Neural crest cell (in vitro differentiated cells): ENCODE measurements at places on chromosomes 5 and 9. TPM values are rescaled to one million over a fixed set of nuclear protein-coding genes. Genes with fewer than 3 reads are reported as not detected.

Gene SMIM33
- total RNA-seq = not detected in 2 replicates

Gene UHRF2
- 59.4 and 62.5 TPM in 2 replicates for total RNA-seq

Gene MED10
- 29.0 and 29.4 TPM in 2 replicates for total RNA-seq

Gene CA9
- total RNA-seq = 0.45 and 0.63 TPM in 2 replicates

GRCh38 chr9:131700765-131701435, 39.0 kb downstream of the RAPGEF1 start:
- no peaks in the 10 kb centered on the region for H3K27me3 ChIP-seq
- H3K27ac ChIP-seq = no peak overlapping the region
- no peak overlapping the region for H3K4me3 ChIP-seq
- peaks cover 3% of the 10 kb centered on the region for H3K36me3 ChIP-seq

GRCh38 chr5:81428446-81428845, 34.5 kb upstream of the ACOT12 start:
- peaks cover 11% of the 10 kb centered on the region for H3K4me1 ChIP-seq
- DNase-seq = no peak
- H3K27me3 ChIP-seq = no peaks in the 10 kb centered on the region
- no peak overlapping the region for H3K27ac ChIP-seq
- peaks cover 4% of the 10 kb centered on the region for H3K36me3 ChIP-seq

DNA sequence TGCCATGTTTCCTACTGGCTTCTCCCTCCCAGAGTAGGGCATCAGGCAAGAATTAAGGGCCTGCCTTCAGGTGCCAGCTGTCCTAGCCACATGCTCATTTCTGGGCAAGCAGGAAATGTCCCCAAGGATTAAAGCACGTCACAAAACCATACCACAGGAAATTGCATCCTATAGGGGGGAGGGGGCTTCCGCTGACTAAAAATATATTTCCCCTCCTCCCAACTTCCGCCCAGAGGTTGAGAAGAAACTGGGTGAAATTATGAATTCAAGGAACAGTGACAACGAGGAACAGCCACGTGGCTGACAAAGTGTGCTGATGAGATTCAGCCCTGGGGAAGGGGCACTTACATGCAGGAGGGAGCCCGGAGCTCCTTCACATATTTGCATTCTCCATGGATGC, 4.1 kb downstream of the HBEGF start:
- H3K27ac ChIP-seq = no peak overlapping the region
- H3K36me3 ChIP-seq = no peaks in the 10 kb centered on the region
- H3K4me1 ChIP-seq = peaks cover 17% of the 10 kb centered on the region
- no peak overlapping the region for H3K4me3 ChIP-seq

Gene PDGFRB
- 10.8 and 15.3 TPM in 2 replicates for total RNA-seq

GRCh38 chr5:57929271-57929670, 446.7 kb upstream of the ACTBL2 start:
- no peak overlapping the region for H3K4me3 ChIP-seq
- no peaks in the 10 kb centered on the region for H3K27me3 ChIP-seq
- no peak for DNase-seq
- no peak overlapping the region for H3K27ac ChIP-seq
- H3K36me3 ChIP-seq = peaks cover 3% of the 10 kb centered on the region
- H3K4me1 ChIP-seq = peaks cover 4% of the 10 kb centered on the region

- peaks cover 17% of the 10 kb centered on the region for H3K27me3 ChIP-seq
- no peaks in the 10 kb centered on the region for H3K4me1 ChIP-seq
- DNase-seq = no peak
- H3K4me3 ChIP-seq = no peak overlapping the region
- no peaks in the 10 kb centered on the region for H3K36me3 ChIP-seq
Observed at GRCh38 chr5:110940136-110940535, 131.4 kb upstream of the TSLP start.

DNA sequence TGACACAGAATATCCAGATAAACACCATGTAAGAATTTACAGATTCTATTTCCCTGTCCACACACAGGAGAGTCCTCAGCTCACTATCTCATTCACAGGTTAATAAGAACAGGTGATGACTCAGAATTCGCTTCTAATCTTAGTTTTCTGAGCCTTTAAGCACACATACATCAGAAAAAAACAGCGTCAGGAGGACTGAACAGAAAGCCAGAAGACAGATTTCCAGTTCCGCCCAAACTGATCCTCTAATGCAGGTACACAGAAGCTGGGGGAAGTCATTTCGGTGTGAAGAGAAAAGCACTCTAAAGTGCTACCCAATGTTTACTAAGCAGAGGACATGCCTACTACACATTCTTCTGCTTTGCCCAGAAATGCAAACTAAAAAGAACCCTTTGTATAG, 1.6 kb downstream of the CEMIP2 start:
- peaks cover 51% of the 10 kb centered on the region for H3K4me1 ChIP-seq
- H3K36me3 ChIP-seq = no peaks in the 10 kb centered on the region
- peaks cover 6% of the 10 kb centered on the region for H3K27me3 ChIP-seq
- no peak for DNase-seq

- H3K27ac ChIP-seq = no peak overlapping the region
- H3K4me1 ChIP-seq = peaks cover 26% of the 10 kb centered on the region
- H3K4me3 ChIP-seq = no peak overlapping the region
- no peaks in the 10 kb centered on the region for H3K27me3 ChIP-seq
- H3K36me3 ChIP-seq = no peaks in the 10 kb centered on the region
Observed at GRCh38 chr9:91908293-91908623, 41.8 kb downstream of the ROR2 start.

DNA sequence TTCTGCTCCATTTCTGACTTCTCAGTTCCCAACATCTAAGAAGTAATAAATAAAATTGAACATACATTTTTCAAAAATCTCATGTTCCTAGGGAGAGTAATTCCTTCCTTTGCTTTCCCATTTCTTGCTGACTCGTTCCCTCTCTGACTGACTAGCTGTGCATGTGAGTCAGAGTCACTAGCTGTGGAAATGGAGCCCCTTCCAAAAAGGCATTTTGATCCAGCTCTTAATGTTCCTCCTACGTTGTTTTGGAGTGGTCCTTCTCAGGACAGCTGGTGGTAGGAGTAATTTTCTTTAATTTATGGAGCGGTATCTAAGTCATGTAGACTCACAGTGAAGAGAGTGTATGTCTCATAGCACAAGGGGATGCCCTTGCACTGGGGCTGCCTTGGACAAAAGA, 460.2 kb downstream of the GADD45G start:
- no peaks in the 10 kb centered on the region for H3K4me1 ChIP-seq
- no peak for DNase-seq
- H3K4me3 ChIP-seq = no peak overlapping the region

- H3K27me3 ChIP-seq = no peaks in the 10 kb centered on the region
- H3K36me3 ChIP-seq = peaks cover 2% of the 10 kb centered on the region
- H3K4me3 ChIP-seq = no peak overlapping the region
- peaks cover 10% of the 10 kb centered on the region for H3K4me1 ChIP-seq
Observed at GRCh38 chr5:67425514-67425913, 228.9 kb upstream of the CD180 start.

- peaks cover 17% of the 10 kb centered on the region for H3K4me1 ChIP-seq
- DNase-seq = peak; percentile 96
- H3K27ac ChIP-seq = peak overlapping the region; percentile 7
- no peaks in the 10 kb centered on the region for H3K27me3 ChIP-seq
- H3K4me3 ChIP-seq = no peak overlapping the region
- no peaks in the 10 kb centered on the region for H3K36me3 ChIP-seq
Observed at GRCh38 chr5:138641547-138642298, 66.5 kb upstream of the HSPA9 start.

- no peak for DNase-seq
- H3K36me3 ChIP-seq = peaks cover 10% of the 10 kb centered on the region
- no peak overlapping the region for H3K27ac ChIP-seq
- H3K4me3 ChIP-seq = no peak overlapping the region
Observed at GRCh38 chr9:133787754-133788025, 49.5 kb upstream of the SARDH start.

DNA sequence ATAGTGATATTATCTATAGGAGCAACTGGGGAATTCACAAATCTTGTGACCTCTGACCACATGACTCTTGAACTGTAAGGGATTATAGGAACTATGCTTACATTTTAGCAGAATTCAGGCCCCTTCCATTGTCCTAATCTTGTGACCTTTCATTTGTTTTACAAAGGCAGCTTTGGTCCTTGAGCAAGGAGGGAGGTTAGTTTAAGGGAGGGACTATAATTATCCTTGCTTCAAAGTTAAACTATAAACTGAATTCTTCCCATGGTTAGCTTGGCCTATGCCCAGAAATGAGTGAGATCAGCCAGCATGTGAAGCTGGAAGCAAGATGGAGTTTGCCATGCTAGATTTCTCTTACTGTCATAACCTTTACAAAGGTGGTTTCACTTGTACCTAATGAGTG, 51.2 kb downstream of the TARS1 start:
- peaks cover 33% of the 10 kb centered on the region for H3K4me1 ChIP-seq
- peaks cover 5% of the 10 kb centered on the region for H3K36me3 ChIP-seq
- no peak overlapping the region for H3K27ac ChIP-seq
- H3K4me3 ChIP-seq = no peak overlapping the region
- no peak for DNase-seq

DNA sequence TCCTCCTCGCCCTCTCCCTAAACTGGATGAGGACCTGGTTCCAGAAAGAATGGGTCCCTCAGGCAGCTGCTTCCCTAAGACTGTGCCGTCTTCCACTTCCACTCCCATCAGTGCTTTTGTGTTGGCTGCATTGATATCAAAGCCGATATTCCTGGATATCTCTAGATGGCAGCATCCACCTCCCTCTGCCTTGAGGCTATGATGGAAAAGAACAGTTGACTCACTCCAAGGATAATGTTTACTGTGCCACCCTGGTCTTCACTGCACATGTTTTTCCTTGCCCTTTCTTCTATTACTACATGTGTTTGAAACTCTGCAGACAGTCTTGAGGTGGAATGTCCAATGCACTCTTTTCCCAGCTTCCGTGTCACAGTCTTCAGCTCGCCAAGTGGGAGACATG, 211.6 kb downstream of the MAST4 start:
- H3K4me1 ChIP-seq = no peaks in the 10 kb centered on the region
- peaks cover 16% of the 10 kb centered on the region for H3K27me3 ChIP-seq
- no peaks in the 10 kb centered on the region for H3K36me3 ChIP-seq

DNA sequence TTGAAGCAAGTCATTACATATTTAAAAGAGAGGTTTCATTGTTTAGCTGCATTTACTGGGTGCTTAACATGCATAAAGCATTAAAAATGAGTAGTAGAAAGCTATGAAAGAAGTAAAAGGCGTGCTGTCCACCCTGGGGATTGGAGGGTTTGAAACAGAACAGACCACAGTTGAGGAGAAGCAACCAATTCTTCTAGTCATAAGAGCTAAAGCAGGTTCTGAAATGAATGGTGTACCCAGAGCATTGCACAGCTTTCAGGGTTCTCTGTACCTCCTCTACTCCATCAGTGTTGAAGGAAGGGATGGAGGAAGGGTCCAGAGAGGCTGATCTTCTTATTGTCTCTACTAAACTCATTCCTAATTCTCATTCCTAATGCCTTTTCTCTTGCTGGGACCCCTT, 68.9 kb downstream of the SH3RF2 start:
- H3K27me3 ChIP-seq = no peaks in the 10 kb centered on the region
- no peaks in the 10 kb centered on the region for H3K36me3 ChIP-seq
- H3K4me1 ChIP-seq = no peaks in the 10 kb centered on the region
- H3K4me3 ChIP-seq = no peak overlapping the region
- DNase-seq = no peak

GRCh38 chr9:7081065-7081600, 323.4 kb downstream of the KDM4C start:
- no peaks in the 10 kb centered on the region for H3K36me3 ChIP-seq
- no peaks in the 10 kb centered on the region for H3K27me3 ChIP-seq
- DNase-seq = no peak
- no peak overlapping the region for H3K27ac ChIP-seq
- H3K4me1 ChIP-seq = no peaks in the 10 kb centered on the region

- no peak overlapping the region for H3K27ac ChIP-seq
- DNase-seq = no peak
- no peak overlapping the region for H3K4me3 ChIP-seq
- H3K36me3 ChIP-seq = peaks cover 11% of the 10 kb centered on the region
- peaks cover 2% of the 10 kb centered on the region for H3K27me3 ChIP-seq
- peaks cover 12% of the 10 kb centered on the region for H3K4me1 ChIP-seq
Observed at GRCh38 chr5:113195251-113195650, 218.7 kb downstream of the DCP2 start.

Gene PIK3R1
- total RNA-seq = 59.9 and 68.3 TPM in 2 replicates

- H3K36me3 ChIP-seq = no peaks in the 10 kb centered on the region
- H3K27ac ChIP-seq = no peak overlapping the region
- no peak overlapping the region for H3K4me3 ChIP-seq
- no peak for DNase-seq
Observed at GRCh38 chr5:132055808-132056609, 4.4 kb upstream of the IL3 start.

DNA sequence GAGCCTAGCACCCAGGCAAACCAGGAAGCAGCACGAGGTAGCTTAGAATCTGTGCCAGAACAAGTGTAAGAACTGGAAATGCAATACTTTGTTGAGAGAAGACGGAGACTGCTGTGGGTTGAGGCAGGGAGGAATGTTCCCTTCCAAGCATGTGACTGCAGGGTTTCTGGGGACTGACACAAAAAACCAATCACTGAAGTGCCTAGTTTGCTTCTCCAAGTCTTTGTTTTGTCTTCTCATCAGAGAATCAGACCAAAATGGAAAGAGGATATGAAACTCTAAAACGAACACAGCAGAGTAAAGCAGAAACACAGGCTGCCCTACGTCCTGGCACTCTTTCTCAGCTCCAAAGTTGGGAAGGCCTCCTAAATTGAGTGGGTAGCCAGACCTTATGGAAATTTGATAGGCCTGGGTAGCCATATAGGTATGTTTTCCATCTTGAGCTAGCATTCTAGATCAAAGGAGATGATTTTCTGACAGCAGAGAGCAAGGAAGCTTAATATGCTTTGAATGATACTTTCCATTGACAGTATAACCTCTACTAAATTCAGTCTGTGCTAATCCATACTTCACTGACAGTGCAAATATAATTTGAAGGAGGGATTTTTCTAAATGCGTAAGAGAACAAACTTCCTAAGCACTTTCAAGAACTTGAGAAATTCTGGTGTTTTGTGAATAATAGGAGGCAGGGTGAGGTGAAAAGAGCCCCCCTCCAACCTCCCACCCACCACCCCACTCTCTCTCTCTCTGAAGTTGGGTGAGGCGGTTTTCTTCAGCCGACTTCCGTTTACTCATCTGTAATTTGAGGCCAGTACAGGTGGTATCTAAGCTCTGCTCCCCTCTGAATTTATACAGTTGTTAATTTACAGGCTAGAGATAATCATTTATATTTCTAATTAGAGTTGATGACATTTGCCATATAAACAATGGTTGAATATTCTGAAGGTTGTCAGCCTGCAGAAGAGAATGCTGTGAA, 5.5 kb downstream of the ADRB2 start:
- no peak for DNase-seq
- no peaks in the 10 kb centered on the region for H3K36me3 ChIP-seq
- peaks cover 52% of the 10 kb centered on the region for H3K27me3 ChIP-seq
- no peak overlapping the region for H3K27ac ChIP-seq
- H3K4me1 ChIP-seq = peaks cover 8% of the 10 kb centered on the region
- H3K4me3 ChIP-seq = no peak overlapping the region
